ENCODE measurements at places on chromosomes 6 and 20. TPM values are rescaled to one million over a fixed set of nuclear protein-coding genes. Genes with fewer than 3 reads are reported as not detected.

PRSS35 gene
- total RNA-seq = not detected

PSORS1C2 gene
- total RNA-seq = not detected

WFDC8 gene
- total RNA-seq = not detected

LCA5 gene
- total RNA-seq = 1.9 TPM

GABRR1 gene
- total RNA-seq = not detected

PMEPA1 gene
- total RNA-seq = 63.2 TPM

BCAS1 gene
- not detected for total RNA-seq

XKR7 gene
- total RNA-seq = not detected

RAET1G gene
- total RNA-seq = 7.6 TPM

SCUBE3 gene
- not detected for total RNA-seq

BPIFB1 gene
- not detected for total RNA-seq

ADGRF1 gene
- 12.9 TPM for total RNA-seq

CHRNA4 gene
- total RNA-seq = not detected

LAMA2 gene
- total RNA-seq = 0.30 TPM

PRDM13 gene
- total RNA-seq = not detected

MTFR2 gene
- total RNA-seq = 8.6 TPM

BPIFA1 gene
- not detected for total RNA-seq

PPP1R16B gene
- total RNA-seq = not detected

FOXA2 gene
- 6.7 TPM for total RNA-seq

CTNNBL1 gene
- total RNA-seq = 30.6 TPM

RAET1L gene
- 1.1 TPM for total RNA-seq

VWA7 gene
- total RNA-seq = 0.19 TPM

SIRPB2 gene
- total RNA-seq = 0.15 TPM

BLOC1S5 gene
- total RNA-seq = 7.9 TPM

ZNF341 gene
- 1.9 TPM for total RNA-seq

ATP6V1G2 gene
- 0.11 TPM for total RNA-seq

FOXF2 gene
- 0.49 TPM for total RNA-seq

CCN6 gene
- total RNA-seq = 0.31 TPM

OR2H2 gene
- not detected for total RNA-seq

SLC22A16 gene
- total RNA-seq = not detected

C6orf132 gene
- 17.4 TPM for total RNA-seq

PNPLA1 gene
- not detected for total RNA-seq

TRIM31 gene
- total RNA-seq = not detected

ANKRD6 gene
- 4.7 TPM for total RNA-seq

PEX7 gene
- total RNA-seq = 10.1 TPM

NKAIN2 gene
- not detected for total RNA-seq

CTAGE9 gene
- not detected for total RNA-seq

KCNK17 gene
- total RNA-seq = not detected

CST1 gene
- not detected for total RNA-seq

TCF15 gene
- not detected for total RNA-seq

ID4 gene
- 0.23 TPM for total RNA-seq

TSPO2 gene
- total RNA-seq = not detected

TMEM200A gene
- total RNA-seq = 18.9 TPM

KIFC1 gene
- total RNA-seq = 14.0 TPM

ULBP2 gene
- total RNA-seq = 14.1 TPM

EFHC1 gene
- 11.7 TPM for total RNA-seq

COL9A3 gene
- 6.2 TPM for total RNA-seq

SLC22A3 gene
- 2.5 TPM for total RNA-seq

MCCD1 gene
- not detected for total RNA-seq

IYD gene
- not detected for total RNA-seq

WFDC10B gene
- total RNA-seq = not detected

HLA-A gene
- total RNA-seq = 168 TPM

CLIC1 gene
- 887 TPM for total RNA-seq

NOTCH4 gene
- 0.08 TPM for total RNA-seq

BPI gene
- not detected for total RNA-seq

RIPPLY2 gene
- total RNA-seq = 0.11 TPM

TMC2 gene
- not detected for total RNA-seq

TFAP2C gene
- 7.3 TPM for total RNA-seq

LTA gene
- total RNA-seq = not detected
